ENCODE measurements at places on chromosomes 7 and 10.

GRCh38 chr10:127024685-127025435 lies 119.6 kb downstream of the DOCK1 start:
- DNase-seq, result no peak

GRCh38 chr10:2143213-2143835 lies 406.0 kb upstream of the ADARB2 start:
- no peak for DNase-seq

DNA sequence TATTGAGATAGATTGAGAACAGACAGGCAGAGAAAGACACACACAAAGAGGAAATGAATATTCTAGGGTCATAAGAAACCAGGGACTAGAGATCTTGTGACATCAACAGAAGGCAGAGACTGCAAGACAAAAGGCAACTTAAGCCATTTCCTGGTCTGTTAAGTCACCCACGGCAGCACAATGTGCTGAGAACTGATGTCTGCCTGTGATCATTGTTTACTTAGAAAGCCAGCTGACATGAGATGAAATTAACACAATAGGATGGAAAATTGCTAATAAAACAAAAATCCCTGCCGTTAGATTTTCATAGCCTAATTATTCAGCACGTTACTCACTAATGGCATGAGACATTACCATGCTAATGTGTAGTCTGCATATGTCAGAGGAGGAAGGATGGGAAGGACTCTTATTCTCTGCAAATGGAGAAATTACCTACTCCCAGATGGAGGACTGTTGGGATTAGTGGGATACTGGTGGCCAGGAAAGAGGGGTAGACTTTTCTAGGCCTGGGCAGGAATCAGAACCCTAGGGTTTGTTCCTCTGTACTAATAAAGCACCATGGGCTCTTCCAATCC lies 191.3 kb upstream of the PODXL start:
- DNase-seq, result no peak

- no peak for DNase-seq
These were observed 131.0 kb upstream of the AOAH start for GRCh38 chr7:36855330-36855729.

DNA sequence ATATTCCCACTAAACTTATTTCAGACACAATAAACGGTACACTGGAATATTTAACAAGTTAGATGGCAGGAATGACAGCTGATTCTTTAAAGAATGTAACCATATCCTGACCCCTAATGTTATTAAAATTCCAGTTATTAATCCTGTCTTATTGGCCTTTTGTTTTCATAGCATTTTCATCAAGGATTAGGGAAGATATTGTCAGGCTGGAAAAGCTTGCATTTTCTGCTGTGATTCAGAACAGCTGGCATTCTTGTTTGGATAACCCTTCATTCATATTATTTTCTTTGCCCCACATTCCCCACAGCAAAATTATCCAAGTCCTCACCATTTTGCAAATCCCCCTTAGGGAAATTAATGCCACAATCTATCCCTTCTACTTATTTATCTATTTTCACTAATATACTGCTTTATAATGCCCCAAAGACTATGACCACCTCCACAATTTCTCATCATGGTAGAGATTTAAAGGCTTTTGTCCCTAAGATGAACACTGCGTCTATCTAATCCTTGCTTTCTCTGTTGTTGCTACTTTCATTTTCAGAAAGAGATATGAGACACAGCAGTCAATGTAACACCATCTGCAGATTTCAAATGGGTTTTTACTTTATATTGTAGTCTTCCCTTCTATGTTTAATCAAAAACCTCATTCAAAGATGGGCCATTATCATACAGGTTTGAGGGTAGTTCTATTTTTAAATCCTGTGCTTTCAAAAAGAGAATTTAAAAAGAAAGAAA lies 475.1 kb downstream of the PARD3 start:
- no peak for DNase-seq

- DNase-seq, result no peak
These were observed 55.4 kb downstream of the EEPD1 start for GRCh38 chr7:36208426-36208825.

- no peak for DNase-seq
These were observed 4.4 kb downstream of the PON3 start for GRCh38 chr7:95391761-95392160.

DNA sequence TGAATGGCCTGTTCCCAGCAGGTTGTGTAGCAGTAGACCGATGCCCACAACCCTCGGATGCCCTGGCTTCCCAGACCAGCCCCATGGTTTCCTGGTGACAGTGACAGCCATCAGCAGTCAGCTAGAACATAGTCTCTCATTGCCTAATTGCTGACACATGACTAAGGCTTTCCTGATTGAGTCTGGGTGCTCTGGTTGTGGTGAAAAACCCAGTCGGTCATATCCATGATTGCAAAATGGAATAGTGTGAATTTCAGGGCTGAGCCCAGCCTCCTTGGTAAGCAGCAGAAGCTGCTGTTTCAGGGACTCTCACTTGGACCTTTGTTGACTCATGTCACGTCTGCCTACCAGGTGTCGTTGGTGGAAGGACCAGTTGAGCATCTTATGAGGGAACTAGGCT lies 36.6 kb downstream of the POR start:
- no peak for DNase-seq

DNA sequence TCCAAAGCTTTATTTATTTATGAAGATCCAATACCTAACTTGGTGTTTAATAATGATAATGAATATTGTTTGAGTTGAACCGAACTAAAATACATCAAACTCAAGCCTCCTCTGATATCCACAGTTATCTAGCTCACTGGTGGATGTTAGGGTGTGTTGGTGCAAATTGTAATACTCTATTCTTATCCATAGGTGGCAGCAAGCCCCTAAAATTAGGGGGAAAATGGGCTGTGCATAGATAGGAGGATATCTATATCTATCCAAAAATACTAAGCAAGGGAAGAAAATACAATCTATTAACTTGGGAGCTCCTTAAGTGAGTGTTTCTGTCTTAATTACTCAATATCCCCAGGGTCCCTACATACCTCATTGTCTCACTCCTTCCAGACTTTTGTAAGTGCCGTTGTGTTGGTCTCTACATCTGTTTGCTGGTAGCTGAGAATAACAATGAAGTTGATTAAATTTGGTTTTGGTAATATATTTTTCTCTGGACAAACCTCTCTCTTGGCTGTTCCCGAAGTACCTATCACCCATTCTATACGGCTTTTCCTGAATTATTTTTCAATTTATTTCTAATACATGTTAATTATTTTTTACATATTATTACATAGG lies 55.0 kb upstream of the VWDE start:
- no peak for DNase-seq

DNA sequence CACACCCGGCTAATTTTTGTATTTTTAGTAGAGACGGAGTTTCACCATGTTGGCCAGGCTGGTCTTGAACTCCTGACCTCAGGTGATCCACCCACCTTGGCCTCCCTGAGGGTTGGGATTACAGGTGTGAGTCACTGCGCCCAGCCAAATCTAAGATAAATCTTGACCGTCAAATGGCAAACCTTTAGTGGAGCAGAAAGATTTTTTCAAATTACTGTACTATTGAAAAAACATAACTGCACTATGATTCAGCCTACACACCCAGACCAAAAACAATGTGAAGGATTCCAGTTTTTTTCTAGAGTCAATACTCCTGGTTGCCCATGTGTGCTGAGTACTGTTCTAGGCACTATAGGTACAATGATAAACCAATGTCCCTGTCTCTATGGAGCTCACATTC lies 33.9 kb upstream of the SVIL start:
- no peak for DNase-seq

GRCh38 chr10:77149001-77149400 lies 488.6 kb downstream of the KCNMA1 start:
- no peak for DNase-seq
